Naive thymus-derived CD8-positive, alpha-beta T cell (primary cell): ENCODE measurements at places on chromosomes 6 and 20. TPM values are rescaled to one million over a fixed set of nuclear protein-coding genes. Genes with fewer than 3 reads are reported as not detected.

Gene BPIFB2
- total RNA-seq = not detected

Gene FAM162B
- total RNA-seq = not detected

Gene MYT1
- total RNA-seq = not detected

Gene HLA-DRB1
- total RNA-seq = 22.0 TPM

Gene NPBWR2
- total RNA-seq = not detected

Gene LY6G6F
- total RNA-seq = not detected

Gene DNAH8
- not detected for total RNA-seq

Gene PRDM13
- not detected for total RNA-seq

Gene L3MBTL1
- 27.2 TPM for total RNA-seq

Gene SPATS1
- not detected for total RNA-seq

Gene OSER1
- 47.3 TPM for total RNA-seq

Gene CTAGE9
- total RNA-seq = not detected

Gene TSHZ2
- 9.6 TPM for total RNA-seq

Gene NKX2-2
- total RNA-seq = not detected

Gene ARMC12
- total RNA-seq = 1.9 TPM

Gene ADTRP
- total RNA-seq = 5.0 TPM

Gene NFS1
- total RNA-seq = 24.8 TPM

Gene BACH2
- 126 TPM for total RNA-seq

Gene SIM1
- total RNA-seq = not detected

Gene SASH1
- total RNA-seq = not detected

Gene GLP1R
- total RNA-seq = not detected

Gene FERMT1
- not detected for total RNA-seq

Gene MOG
- not detected for total RNA-seq

Gene CTCFL
- not detected for total RNA-seq

Gene HSPA1L
- total RNA-seq = 4.0 TPM

Gene HLA-DQB2
- total RNA-seq = 1.2 TPM

Gene CCN6
- total RNA-seq = not detected

Gene PDE7B
- total RNA-seq = 0.44 TPM

Gene EPPIN
- total RNA-seq = not detected

Gene AHI1
- 16.1 TPM for total RNA-seq

Gene SNX21
- 1.8 TPM for total RNA-seq

Gene XKR7
- total RNA-seq = not detected

Gene HSPA12B
- total RNA-seq = not detected

Gene PI3
- total RNA-seq = not detected

Gene NFKBIL1
- total RNA-seq = 14.1 TPM

Gene MAN1A1
- 8.6 TPM for total RNA-seq

Gene CALHM4
- total RNA-seq = not detected

Gene RSPO4
- total RNA-seq = 0.70 TPM

Gene TBXT
- not detected for total RNA-seq

Gene TOX2
- total RNA-seq = 0.31 TPM

Gene GRM1
- total RNA-seq = not detected

Gene ABHD16B
- not detected for total RNA-seq

Gene BFSP1
- total RNA-seq = not detected

Gene SIRPD
- total RNA-seq = 0.58 TPM

Gene DOP1A
- 33.6 TPM for total RNA-seq

Gene GMPR
- total RNA-seq = 0.91 TPM

Gene SCUBE3
- total RNA-seq = not detected

Gene SGK1
- 23.5 TPM for total RNA-seq

Gene MEP1A
- not detected for total RNA-seq

Gene PSORS1C2
- total RNA-seq = not detected

Gene TGM2
- not detected for total RNA-seq
